ENCODE measurements at places on chromosomes 3 and 15. TPM values are rescaled to one million over a fixed set of nuclear protein-coding genes. Genes with fewer than 3 reads are reported as not detected.

The PDE8A gene
- 24.9 TPM for polyA plus RNA-seq

The OXTR gene
- polyA plus RNA-seq = 6.4 TPM

The ROBO2 gene
- 4.5 TPM for polyA plus RNA-seq

The TICRR gene
- 4.8 TPM for polyA plus RNA-seq

The CCR3 gene
- not detected for polyA plus RNA-seq

The TM4SF18 gene
- polyA plus RNA-seq = 12.9 TPM

The SHC4 gene
- 1.5 TPM for polyA plus RNA-seq

The AADACL2 gene
- not detected for polyA plus RNA-seq

- no peak overlapping the region for H3K4me3 ChIP-seq
- no peaks in the 10 kb centered on the region for H3K36me3 ChIP-seq
- no peak for DNase-seq
- H3K27ac ChIP-seq = no peak overlapping the region
Measured at GRCh38 chr3:10502185-10502880, 3.1 kb downstream of the ATP2B2 start.

GRCh38 chr3:64539451-64540196 is 148.2 kb downstream of the ADAMTS9 start:
- no peaks in the 10 kb centered on the region for H3K27me3 ChIP-seq
- H3K36me3 ChIP-seq = peaks cover 57% of the 10 kb centered on the region
- H3K4me1 ChIP-seq = peaks cover 15% of the 10 kb centered on the region
- peak; percentile 98 for DNase-seq
- H3K4me3 ChIP-seq = no peak overlapping the region

- H3K4me3 ChIP-seq = no peak overlapping the region
- H3K27me3 ChIP-seq = no peaks in the 10 kb centered on the region
- H3K36me3 ChIP-seq = no peaks in the 10 kb centered on the region
Measured at GRCh38 chr3:174202561-174202960, 656.6 kb upstream of the NAALADL2 start.

- no peak for DNase-seq
- H3K27me3 ChIP-seq = no peaks in the 10 kb centered on the region
- no peak overlapping the region for H3K4me3 ChIP-seq
Measured at GRCh38 chr15:73597036-73597638, 36.1 kb downstream of the NPTN start.

- H3K4me3 ChIP-seq = no peak overlapping the region
- H3K36me3 ChIP-seq = no peaks in the 10 kb centered on the region
- no peak for DNase-seq
- no peaks in the 10 kb centered on the region for H3K4me1 ChIP-seq
Measured at GRCh38 chr3:59313365-59313764, 263.5 kb upstream of the CFAP20DC start.

DNA sequence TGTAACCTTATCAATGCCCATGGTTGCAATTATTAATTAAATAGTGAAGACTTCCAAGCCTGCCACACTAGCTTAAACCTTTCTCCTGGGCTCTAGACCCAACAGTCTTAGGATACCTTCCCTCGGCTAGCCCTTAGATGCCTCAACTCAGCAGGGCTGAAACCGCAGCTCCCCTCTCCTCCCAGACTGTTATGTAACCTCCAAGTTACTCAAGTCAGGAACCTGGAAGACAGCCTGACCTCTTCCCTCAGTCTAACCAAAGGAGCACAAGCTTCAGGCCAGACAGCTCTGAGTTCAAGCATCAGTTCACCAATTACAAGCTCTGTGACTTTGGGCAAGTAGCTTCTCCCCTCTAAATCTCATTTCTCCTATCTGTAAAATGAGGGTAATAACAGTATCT is 70.5 kb upstream of the HACD2 start:
- peaks cover 31% of the 10 kb centered on the region for H3K4me1 ChIP-seq
- peaks cover 5% of the 10 kb centered on the region for H3K36me3 ChIP-seq
- H3K4me3 ChIP-seq = no peak overlapping the region
- H3K27ac ChIP-seq = no peak overlapping the region
- no peaks in the 10 kb centered on the region for H3K27me3 ChIP-seq

- DNase-seq = no peak
- H3K4me1 ChIP-seq = no peaks in the 10 kb centered on the region
- H3K27ac ChIP-seq = no peak overlapping the region
Measured at GRCh38 chr3:155102329-155102728, 22.2 kb downstream of the MME start.

- peaks cover 41% of the 10 kb centered on the region for H3K27me3 ChIP-seq
- H3K4me3 ChIP-seq = no peak overlapping the region
- no peaks in the 10 kb centered on the region for H3K36me3 ChIP-seq
- no peak for DNase-seq
- H3K27ac ChIP-seq = no peak overlapping the region
Measured at GRCh38 chr3:126664591-126665214, 9.8 kb upstream of the TXNRD3 start.

GRCh38 chr3:188949996-188950395 is 221.8 kb upstream of the TPRG1 start:
- H3K27me3 ChIP-seq = peaks cover 6% of the 10 kb centered on the region
- H3K36me3 ChIP-seq = no peaks in the 10 kb centered on the region
- no peak for DNase-seq
- H3K27ac ChIP-seq = peak overlapping the region; percentile 96

GRCh38 chr15:44092221-44092620 is 102.8 kb downstream of the FRMD5 start:
- H3K4me1 ChIP-seq = no peaks in the 10 kb centered on the region
- no peak overlapping the region for H3K27ac ChIP-seq
- H3K27me3 ChIP-seq = no peaks in the 10 kb centered on the region
- H3K36me3 ChIP-seq = no peaks in the 10 kb centered on the region
- H3K4me3 ChIP-seq = no peak overlapping the region
- DNase-seq = no peak

GRCh38 chr3:42746455-42747450 is 26.3 kb downstream of the CCDC13 start:
- H3K4me1 ChIP-seq = peaks cover 32% of the 10 kb centered on the region
- peak; percentile 64 for DNase-seq
- H3K27ac ChIP-seq = peak overlapping the region; percentile 80
- H3K27me3 ChIP-seq = no peaks in the 10 kb centered on the region
- no peak overlapping the region for H3K4me3 ChIP-seq

GRCh38 chr3:42846685-42847522 is 28.8 kb downstream of the CYP8B1 start:
- no peaks in the 10 kb centered on the region for H3K27me3 ChIP-seq
- H3K4me1 ChIP-seq = peaks cover 28% of the 10 kb centered on the region
- DNase-seq = peak; percentile 68
- H3K36me3 ChIP-seq = no peaks in the 10 kb centered on the region
- peak overlapping the region; percentile 80 for H3K27ac ChIP-seq

DNA sequence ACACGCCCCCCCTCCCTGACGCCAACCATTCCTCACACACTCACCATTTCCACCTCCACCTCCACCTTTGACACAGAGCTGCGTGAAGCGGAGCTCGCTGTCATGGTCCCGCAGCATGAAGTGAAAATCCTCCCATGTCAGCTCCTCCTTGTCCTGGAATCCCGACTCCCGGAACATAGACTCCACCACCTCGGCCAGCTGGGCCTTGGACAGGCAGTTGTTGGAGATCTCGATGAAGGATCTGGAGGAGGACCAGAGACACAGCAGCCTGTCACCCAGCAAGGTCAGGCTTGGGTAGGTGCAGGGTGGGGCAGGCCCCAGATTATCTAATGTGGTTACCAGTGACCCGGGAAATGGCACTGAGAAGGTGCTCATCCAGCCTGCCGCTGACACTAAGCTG is 12.2 kb downstream of the DUOX2 start:
- no peak overlapping the region for H3K27ac ChIP-seq
- DNase-seq = no peak
- H3K27me3 ChIP-seq = peaks cover 18% of the 10 kb centered on the region
- no peaks in the 10 kb centered on the region for H3K4me1 ChIP-seq

- no peak overlapping the region for H3K4me3 ChIP-seq
- H3K36me3 ChIP-seq = peaks cover 27% of the 10 kb centered on the region
Measured at GRCh38 chr3:141065841-141066805, 15.0 kb downstream of the SPSB4 start.

GRCh38 chr3:29189328-29189727 is 91.5 kb upstream of the RBMS3 start:
- H3K27ac ChIP-seq = no peak overlapping the region
- no peak overlapping the region for H3K4me3 ChIP-seq
- no peak for DNase-seq
- no peaks in the 10 kb centered on the region for H3K36me3 ChIP-seq

DNA sequence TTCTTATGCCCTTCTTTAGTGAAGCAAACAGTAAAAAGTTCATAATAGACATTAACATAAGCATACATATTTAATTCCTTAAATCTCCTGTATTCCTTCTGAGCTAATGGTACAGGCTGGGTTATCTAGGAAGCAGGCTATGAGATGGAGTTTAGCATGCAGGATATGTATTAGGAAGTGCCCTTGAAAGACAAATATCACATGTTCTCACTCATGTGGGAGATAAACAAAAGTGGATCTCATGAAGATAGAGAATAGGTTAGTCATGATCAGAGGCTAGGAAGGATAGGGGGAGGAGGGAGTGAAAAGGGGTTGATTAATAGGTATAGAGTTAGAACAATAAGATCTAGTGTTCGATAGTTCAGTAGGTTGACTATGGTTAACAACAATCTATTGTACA is 105.4 kb downstream of the CLASP2 start:
- H3K4me1 ChIP-seq = no peaks in the 10 kb centered on the region
- peaks cover 6% of the 10 kb centered on the region for H3K36me3 ChIP-seq
- H3K4me3 ChIP-seq = no peak overlapping the region
- no peak for DNase-seq
- H3K27ac ChIP-seq = no peak overlapping the region
- H3K27me3 ChIP-seq = no peaks in the 10 kb centered on the region

DNA sequence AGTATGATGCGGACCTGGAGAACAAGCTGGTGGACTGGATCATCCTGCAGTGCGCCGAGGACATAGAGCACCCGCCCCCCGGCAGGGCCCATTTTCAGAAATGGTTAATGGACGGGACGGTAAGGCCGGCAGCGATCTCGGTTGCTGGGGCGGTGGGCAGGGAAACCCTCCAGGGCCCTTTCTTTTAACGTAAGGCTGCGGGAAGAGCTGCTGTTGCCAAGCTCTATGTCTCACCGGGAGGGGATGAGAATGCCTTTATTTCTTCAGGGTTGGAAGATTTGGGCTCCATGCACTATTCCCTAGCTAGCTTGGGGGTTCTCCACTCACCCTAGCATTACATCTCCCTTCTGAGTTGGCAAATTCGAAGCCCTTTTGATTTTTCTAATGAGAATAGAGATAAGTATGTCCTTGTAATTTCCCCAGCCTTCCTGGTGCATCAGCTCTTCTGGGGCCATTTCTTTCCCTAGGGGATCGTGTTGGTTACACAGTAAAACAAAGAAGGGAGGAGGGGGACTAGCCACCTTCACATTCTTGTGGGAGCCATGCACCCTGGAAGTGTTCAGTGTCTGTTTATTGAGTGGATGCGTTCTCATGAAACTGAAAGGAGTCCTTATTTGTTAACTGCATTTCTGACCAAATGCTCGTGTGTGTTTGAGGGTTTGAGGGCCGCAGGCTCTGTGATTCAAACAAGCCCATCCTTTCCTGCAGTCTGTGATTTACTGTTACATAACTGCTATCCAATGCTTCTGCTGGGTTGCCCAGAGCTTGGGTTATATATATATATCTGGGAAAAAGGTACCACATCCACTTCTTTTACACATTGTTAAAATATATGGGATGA is 982 bp downstream of the TAGLN3 start:
- H3K27ac ChIP-seq = no peak overlapping the region
- peaks cover 17% of the 10 kb centered on the region for H3K4me1 ChIP-seq
- H3K36me3 ChIP-seq = no peaks in the 10 kb centered on the region
- H3K27me3 ChIP-seq = peaks cover 21% of the 10 kb centered on the region
